ENCODE measurements at places on chromosomes 1 and 21. TPM values are rescaled to one million over a fixed set of nuclear protein-coding genes. Genes with fewer than 3 reads are reported as not detected.

DNA sequence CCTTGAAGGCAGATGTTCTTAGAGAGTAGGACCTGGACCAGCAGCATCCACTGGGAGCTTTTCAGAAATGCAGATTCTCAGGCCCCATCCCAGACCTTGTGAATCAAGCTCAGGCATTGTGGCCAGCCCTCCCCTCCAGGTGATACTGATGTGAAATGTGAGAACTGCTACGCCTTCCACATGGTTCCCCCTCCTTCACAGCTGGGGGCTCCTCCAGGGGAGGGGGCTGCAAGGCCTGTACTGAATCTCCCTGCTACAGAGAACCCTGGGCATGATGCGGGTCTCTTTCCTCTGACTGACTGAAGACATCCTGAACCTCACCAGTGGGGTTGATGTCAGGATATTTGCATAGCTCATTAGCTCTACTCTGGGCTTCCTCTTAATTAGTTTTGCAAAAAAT, 141.8 kb upstream of the CSF3R start:
- no peak for DNase-seq

DNA sequence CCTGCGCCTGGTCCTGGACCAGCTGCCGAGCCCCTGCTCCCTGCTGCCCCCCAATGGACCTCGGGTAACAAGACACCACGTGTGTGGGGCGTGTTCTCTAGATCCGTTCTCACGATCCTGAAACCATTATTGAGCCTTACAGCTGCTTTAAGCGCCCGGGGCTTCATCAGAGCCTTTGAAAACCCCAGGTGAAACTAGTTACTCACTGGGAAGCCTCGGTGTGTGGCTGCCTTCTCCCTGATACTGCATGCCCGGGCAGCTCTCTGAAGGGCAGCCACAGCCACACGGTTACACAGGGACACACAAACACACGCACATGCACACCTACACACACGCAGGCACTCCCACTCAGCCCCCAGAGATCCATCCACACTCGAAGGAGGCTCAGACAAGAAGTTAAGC, 5.3 kb downstream of the HES2 start:
- DNase-seq, result no peak

The SH2D1B gene
- 0.12 TPM for polyA plus RNA-seq

DNA sequence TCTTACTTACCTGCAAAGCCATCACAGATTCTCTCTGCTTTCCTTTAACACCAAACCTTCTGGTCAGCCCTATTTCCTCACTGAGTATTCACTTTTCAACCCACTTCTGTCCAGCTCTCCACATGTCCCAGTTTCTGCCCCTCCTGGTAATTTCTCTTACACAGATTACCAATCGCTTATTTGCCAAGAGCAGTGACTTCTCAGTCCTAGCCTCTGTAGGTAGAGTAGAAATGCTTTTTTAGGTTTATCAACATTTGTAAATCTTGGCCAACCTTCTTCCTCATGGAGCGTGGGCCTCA, 33.6 kb upstream of the LRRC8C start:
- no peak for DNase-seq

The CRP gene
- polyA plus RNA-seq, result not detected

The S100A4 gene
- 8.1 TPM for polyA plus RNA-seq

- no peak for DNase-seq
These were observed 177.2 kb downstream of the PLPPR4 start for GRCh38 chr1:99441299-99442095.

DNA sequence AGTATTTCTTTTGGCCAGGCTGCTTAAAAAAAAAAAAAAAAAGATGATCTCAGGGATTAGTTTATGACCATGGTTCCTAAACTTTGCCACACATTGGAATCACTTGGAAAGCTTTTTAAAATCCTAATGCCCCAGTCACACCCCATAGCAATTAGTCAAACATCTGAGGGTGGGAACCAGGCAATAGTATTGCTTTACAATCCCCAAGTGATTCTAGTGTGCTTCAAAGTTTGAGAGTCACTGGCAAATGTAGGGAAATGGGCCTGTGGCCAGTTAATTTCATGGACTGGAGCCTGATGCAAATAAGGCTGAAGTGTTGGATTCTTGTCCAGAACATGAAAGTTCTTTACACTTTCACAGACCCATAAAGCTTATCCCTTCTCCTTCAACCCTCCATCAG, 374.6 kb upstream of the ESRRG start:
- no peak for DNase-seq

GRCh38 chr1:26630634-26631033, 65.2 kb upstream of the ARID1A start:
- no peak for DNase-seq

The HPCA gene
- 75.9 TPM for polyA plus RNA-seq

The AQP10 gene
- polyA plus RNA-seq, result not detected

- peak; percentile 80 for DNase-seq
These were observed 332.5 kb upstream of the CAMK1G start for GRCh38 chr1:209250861-209251636.

The LCE1B gene
- polyA plus RNA-seq, result not detected

The GJA5 gene
- polyA plus RNA-seq, result 2.2 TPM

GRCh38 chr1:89757532-89757931, 63.3 kb upstream of the LRRC8D start:
- DNase-seq, result no peak

The DNASE2B gene
- polyA plus RNA-seq, result not detected

DNA sequence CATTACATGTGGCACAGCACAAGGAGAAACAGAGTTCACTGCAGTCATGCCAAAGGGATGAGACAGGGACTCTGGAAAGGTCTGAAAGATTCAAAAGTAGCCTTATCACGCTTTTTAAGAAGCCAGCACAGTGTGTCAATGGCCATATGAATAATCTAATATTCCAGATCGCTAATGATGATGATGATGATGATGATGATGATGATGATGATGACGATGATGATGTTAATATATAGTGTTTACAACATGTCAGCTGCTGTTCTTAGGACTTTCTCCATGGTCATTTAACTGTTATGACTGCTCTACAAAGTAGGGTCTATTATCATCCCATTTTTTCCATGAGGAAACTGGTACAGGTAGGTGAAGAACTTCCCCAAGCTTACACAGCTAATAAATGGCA, 64.4 kb downstream of the NTMT2 start:
- DNase-seq, result no peak

DNA sequence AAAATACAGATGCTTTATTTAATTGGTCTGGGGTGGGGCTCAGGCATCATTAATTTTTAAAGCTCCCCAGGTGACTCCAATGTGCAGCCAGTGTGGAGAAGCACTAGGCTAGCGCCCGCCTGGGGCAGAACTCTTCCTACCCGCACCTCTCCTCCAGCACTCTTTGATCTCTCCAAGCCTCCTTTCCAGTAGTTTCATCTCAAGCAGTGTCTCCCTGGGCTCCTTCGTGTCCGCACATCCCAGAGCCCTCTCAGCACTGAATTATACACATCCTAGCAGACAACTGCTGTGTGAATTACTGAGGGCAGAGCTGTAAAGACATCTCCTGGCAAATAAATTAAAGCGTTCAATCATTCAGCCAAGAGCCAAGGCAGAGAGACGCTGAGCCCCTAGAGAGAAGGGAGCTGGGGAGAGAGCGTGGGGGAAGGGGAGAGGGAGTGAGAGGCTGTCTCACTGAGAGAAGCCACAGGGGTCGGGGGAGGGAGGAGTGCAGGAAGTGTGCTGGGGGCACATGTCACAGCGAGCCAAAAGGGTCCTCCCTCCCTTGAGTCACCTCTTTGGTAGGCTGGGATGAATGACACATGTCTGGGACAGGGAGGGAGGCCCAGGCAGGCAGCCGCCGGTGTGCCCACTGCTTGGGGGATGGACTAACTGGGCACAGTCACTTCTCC, 21.0 kb upstream of the PARP1 start:
- peak; percentile 51 for DNase-seq

DNA sequence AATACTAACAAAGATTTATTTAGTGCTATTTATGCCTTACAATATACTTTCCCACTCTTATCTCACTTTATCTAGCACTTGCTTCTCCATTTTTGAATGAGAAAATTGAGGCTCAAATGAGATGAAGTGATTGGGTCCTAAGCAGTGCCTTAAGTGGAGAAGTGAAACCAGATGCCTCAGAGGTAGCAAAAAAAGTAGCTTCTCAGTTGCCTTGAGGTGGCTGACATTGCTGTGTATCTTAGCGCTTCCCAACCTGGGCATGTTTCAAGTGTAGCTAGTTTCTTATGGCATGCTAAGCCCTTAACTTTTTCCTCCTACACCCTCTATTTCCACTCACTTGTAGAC, 390.4 kb downstream of the OMA1 start:
- DNase-seq, result no peak

GRCh38 chr1:152459596-152460528, 45.8 kb upstream of the CRNN start:
- DNase-seq, result peak; percentile 40

GRCh38 chr1:171061425-171062143, 29.1 kb upstream of the FMO3 start:
- DNase-seq, result no peak

The PCP4 gene
- 45.1 TPM for polyA plus RNA-seq

GRCh38 chr1:65147424-65148177, 402 bp upstream of the AK4 start:
- peak; percentile 48 for DNase-seq

DNA sequence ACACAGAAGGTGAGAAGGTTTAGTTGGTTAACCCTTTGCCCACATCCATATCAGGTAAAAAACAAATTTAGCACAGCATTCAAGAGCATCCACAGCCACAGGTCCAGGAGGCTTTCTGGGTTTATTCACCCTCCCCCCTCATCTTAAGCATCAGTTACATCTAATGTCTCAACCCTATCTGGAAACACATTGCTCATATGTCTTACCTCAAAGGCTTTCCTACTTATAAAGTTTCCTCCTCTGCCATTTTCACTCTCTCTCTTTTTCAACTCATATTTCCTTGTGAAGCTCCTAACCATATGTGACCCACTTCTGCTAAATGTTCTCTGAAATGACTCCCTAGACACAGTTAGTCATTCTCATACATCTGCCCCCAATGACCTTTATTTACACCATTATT, 47.9 kb upstream of the RUNX1 start:
- DNase-seq, result no peak

DNA sequence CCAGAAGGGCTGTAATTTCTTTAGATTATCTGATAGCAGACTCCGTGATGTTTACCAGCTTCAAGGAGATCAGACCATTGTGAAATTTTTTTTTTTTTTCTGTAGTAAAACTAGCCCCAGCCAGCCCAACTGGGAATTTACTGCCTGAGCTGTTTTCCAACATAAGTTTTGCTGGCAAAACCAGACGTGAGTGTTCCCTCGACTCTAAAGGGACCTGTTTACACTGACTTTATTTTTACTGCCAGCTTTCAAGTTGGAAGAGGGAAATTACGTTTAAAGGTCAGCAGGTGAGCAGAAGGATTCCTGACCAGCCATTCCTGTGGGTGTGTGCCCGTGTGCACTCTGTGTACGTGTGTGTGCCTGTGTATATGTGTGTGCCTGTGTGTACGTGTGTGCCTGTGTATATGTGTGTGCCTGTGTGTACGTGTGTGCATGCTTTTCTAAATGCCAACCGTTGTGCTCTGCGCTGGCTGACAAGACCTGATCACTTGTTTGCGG, 374 bp downstream of the MAB21L3 start:
- DNase-seq, result no peak

DNA sequence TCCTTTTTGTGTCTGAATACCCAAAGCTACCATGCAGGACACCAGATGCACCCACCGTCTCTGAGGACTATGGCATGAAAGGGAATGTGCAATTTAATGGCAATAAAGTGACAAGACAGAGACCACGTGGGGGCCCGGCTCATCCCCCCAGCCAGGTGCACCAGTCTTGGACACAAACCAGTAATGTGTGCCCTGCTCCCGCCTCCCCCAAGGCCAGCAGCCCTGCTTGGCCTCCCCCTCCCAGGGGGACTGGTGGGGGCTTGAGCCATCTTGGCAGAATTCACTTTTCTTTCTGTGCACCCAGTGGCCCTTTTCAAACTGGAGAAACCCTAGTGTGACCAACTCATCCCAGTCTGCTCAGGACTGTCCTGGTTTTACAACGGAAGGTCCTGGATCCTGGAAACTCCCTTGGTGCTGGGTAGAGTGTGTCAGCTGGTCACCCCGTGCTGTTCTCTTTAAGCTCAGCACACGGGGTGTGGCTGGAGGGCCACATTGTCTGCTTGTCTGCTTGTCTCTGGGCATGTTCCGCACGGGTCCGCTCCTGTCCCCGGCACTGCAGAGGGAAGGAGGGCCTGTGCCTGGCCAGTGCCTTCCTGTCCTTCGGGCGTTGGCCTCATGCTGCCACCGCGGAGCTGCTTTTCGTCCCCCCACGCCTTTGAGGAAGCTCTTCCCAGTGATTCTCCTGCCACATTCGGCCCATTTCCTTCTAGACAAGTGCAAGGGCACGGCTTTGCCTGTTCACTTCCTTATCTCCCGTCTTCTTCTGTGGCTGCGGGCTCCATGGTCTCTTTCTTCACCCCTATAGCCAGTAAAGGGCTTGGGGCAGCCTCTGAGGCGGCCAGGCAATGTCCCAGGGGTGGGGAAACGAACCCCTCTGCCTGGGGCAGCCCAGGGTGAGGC, 45.8 kb upstream of the TTC34 start:
- DNase-seq, result no peak

The ZSCAN20 gene
- polyA plus RNA-seq, result 2.0 TPM

The CGN gene
- polyA plus RNA-seq, result 7.1 TPM

GRCh38 chr1:218829097-218829496, 344.6 kb upstream of the LYPLAL1 start:
- peak; percentile 84 for DNase-seq

DNA sequence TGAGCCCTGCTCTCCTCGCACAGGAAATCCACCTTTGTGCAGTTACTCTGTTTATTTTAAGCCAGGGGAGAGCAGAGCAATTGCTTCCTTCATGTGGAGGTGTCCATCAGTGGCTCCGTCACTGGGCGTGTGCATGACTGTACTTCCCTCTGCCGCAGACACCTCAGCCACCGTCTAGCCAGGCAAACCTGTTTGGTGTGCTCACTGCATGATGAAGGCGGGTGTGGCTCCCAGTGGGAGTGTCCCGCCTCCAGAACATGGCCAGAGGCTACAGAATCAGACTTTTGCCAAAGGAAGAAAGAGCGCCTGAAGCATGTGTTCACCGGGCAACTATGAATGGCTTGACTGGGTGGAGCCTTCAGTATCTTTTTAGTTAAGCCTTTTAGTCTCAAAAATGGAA, 26.1 kb upstream of the LAMC2 start:
- DNase-seq, result no peak

The C1orf53 gene
- 2.3 TPM for polyA plus RNA-seq

DNA sequence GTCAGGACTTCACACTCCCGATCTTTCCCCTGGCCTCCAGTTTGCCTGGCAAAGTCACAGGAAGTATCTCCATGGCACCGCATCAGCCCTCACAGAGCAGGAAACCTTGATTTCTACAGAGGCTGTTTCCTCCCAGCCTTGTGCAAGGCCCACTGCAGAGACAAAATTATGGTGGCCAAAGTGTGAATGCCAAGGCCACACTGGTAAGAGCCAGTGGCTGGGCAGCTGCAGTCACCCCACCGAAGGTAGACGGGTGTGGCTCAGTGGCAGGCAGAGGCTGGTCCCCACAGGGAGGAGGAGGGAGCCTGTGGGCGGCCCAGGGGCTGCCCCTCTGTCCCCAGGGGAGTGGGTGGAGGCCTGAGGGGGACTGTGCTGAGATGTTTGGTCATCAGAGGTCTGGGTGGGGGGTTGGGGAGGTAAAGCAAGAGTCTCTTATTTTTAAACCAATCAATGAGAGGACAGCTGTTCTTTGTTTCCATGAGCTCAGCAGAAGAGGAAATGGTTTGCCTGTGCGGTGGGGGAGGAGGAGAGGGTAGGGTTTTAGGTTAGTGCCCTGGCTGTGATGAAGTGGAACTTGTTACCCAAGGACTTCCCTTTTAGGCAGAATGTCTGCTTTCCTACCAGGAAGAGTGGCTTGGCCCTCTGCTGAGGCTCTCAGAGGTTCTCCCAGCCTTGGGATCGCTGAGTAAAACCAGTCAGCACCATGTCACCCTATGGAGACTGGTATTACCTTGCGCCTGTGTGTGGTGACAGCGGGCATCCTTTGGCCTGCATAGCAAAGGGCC, 18.0 kb upstream of the BTG2 start:
- no peak for DNase-seq

The PTGS2 gene
- polyA plus RNA-seq, result 0.42 TPM
